Adipocyte (in vitro differentiated cells): ENCODE measurements at places on chromosomes 5 and 9.

- DNase-seq, result no peak
Measured at GRCh38 chr5:51449026-51449425, 65.8 kb downstream of the ISL1 start.

- DNase-seq, result no peak
Measured at GRCh38 chr5:144329681-144330080, 159.0 kb downstream of the KCTD16 start.

DNA sequence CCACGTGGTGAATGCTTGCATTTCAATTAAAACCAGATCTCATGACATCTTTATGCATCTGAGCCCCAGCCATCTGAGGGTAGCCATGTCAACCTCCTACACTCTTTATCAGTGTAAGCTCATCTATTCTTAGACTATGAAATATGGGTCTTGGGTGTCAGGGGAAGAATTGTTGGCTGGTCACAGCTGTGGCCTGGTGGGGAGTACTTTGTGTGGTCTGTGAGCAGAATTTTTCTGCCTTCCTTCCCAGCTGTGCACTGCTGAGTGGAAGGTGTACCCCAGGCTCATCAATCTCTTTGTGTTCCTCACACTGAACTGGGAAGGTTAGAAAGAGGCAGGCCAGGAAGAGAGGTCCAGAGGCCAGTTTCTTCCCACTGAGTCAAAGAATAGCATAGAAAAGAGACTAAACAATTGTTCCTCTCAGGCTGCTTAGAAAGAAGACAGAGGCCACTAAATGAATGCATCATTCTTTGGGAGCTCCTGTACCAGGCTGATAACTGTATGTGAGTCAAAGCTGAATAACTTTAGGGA lies 202.7 kb upstream of the RGMB start:
- DNase-seq, result peak; percentile 12

- no peak for DNase-seq
Measured at GRCh38 chr5:54304040-54304439, 6.3 kb downstream of the ARL15 start.

DNA sequence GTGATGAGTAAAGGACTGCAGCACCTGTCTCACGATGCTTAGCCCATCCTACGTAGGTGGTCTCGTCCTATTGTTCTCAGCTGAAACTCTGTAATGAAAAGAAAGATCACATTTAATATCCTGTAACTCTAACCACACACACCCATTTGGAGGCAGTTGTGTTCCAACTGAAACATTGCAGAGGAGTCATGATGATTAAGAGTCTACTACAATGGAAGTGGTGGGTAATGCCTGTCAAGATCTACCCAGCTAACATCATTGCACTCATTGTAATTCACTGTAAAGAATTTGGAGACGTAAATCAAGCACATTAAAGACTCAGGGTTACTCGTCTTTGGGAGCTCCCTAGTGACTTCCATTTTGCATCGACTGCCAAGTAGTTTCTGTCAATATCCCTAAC lies 106.0 kb upstream of the PTPN3 start:
- no peak for DNase-seq

DNA sequence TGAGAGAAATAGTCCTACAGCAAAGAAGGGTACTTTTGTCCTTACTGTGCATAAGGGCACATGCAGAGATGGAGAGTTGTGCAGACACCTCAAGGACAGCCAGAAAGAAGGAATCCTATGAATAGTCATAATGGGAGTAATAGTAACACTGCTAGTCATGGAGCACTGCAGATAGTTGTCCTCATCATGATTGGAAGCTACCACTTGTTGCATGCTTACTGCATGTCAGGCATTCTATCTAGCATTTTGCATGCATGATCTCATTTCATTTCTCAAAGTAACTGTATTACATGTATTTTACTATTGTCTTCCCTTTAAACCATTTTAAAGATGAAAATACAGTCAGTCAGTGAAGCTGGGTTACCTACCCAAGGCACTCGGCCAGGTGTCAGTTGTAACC lies 81.3 kb downstream of the PIK3R1 start:
- no peak for DNase-seq

- peak; percentile 90 for DNase-seq
Measured at GRCh38 chr5:110087829-110088228, 398.1 kb downstream of the MAN2A1 start.

DNA sequence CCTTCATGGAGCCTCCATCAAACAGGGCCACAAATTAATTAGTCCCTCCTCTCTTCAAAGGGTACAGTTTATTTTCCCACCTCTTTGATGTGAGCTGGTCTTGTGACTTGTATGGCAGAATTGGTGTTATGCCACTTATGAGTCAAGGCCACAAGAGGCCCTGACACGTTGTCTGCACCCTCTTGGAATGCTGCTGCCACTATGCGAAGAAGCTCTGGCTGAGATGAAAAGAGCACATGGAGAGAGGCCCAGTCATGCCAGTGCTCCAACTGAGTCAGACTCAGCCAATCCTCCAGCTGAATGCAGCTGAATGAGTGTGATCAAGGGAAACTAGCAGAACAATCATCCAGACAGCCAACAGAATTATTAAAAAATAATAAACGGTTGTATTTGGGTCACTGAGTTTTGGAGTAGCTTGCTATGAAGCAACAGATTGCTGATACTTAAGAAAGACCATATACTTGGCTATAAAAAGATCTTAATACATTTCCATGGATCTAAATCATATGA lies 128.3 kb downstream of the MARCHF11 start:
- no peak for DNase-seq

DNA sequence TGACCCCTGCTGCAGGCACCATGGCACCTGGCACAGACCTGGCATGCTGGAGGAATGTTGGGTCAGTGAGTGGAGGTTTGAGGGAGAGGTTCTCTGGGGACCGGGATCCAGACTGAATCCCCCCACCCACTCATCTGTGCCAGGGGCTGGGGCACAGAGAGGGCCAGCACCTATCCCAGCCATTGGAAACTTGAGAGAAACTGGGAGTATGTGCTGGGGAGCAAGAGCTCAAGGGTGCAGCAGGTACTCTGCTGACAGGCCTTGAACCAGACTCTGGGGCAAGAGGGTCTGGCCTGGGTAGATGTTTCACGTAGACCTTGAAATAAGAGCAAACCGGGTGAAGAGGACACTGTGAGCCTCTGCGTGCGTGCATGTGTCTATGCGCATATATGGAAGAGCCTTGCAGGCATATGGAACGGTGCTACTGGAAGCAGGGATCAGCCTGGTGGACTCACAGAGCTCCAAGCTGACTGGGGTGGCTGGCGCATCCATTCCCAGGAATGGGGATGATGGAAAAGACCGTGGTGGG lies 8.8 kb downstream of the FGF18 start:
- DNase-seq, result no peak
